ENCODE measurements at places on chromosomes 13 and 19.
A peak's percentile ranks its signal among the peaks of the same experiment; 100 is the strongest.

DNA sequence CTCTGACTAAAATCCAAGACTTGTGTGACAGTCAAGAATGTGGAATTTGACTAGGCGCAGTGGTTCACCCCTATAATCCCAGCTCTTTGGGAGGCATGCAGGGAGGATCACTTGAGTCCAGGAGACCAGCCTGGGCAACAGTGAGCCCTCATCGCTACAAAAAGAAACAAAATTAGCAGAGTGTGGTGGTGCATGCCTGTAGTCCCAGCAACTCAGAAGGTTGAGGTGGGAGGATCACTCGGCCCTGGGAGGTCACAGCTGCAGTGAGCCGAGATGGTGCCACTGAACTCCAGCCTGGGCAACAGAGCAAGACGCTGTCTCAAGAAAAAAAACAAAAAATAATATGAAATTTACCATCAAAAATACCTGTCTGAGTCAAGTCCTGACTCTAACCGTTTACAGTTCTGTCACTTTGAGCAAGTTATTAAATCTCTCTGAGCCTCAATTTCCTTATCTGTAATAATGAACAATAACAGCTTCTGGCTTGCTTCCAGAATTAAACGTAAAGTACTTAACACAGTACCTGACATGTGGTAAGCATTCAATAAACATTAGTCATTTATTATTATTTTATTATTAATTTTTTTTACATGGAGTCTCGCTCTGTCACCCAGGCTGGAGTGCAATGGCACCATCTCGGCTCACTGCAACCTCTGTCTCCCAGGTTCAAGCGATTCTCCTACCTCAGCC lies 204.6 kb upstream of the TSC22D1 start:
- no peak for DNase-seq

GRCh38 chr19:8438236-8438635 lies 6.5 kb upstream of the HNRNPM start:
- DNase-seq: no peak

- no peak for DNase-seq
These were observed 21.6 kb downstream of the RAB20 start for GRCh38 chr13:110539894-110540293.

DNA sequence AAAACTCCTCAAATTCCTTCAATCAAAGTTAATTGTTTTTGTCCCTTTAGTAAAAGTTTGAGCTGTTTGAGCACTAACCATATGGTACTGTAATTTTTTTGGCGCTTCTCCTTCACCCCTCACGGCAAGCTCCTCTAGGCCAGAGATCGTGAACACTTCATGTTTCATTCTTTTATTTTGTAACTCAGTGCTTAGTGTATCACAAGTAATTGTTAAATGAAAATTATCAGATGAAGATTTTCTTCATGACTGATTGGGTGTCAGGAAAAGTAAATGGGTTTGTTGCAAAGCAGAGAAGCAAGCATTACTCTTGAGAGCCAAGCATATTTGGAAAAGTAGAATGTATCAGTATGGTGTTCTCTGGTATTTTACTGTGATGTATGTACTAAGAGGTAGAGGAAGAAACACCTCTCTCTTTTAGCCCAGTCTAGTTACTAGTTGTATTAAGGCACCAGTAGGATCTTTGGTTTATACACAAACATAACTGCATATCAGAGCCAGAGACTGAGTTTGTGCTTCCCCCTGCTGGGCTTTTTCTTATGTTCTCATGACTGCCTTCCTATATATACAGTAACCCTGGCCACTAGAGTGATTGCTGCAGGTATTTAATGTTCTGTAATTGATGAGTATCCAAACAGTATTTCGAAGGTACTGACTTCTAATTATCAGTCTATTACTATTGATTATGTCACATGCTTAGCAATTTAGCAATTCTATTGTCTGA lies 202.3 kb upstream of the KLHL1 start:
- DNase-seq: no peak

DNA sequence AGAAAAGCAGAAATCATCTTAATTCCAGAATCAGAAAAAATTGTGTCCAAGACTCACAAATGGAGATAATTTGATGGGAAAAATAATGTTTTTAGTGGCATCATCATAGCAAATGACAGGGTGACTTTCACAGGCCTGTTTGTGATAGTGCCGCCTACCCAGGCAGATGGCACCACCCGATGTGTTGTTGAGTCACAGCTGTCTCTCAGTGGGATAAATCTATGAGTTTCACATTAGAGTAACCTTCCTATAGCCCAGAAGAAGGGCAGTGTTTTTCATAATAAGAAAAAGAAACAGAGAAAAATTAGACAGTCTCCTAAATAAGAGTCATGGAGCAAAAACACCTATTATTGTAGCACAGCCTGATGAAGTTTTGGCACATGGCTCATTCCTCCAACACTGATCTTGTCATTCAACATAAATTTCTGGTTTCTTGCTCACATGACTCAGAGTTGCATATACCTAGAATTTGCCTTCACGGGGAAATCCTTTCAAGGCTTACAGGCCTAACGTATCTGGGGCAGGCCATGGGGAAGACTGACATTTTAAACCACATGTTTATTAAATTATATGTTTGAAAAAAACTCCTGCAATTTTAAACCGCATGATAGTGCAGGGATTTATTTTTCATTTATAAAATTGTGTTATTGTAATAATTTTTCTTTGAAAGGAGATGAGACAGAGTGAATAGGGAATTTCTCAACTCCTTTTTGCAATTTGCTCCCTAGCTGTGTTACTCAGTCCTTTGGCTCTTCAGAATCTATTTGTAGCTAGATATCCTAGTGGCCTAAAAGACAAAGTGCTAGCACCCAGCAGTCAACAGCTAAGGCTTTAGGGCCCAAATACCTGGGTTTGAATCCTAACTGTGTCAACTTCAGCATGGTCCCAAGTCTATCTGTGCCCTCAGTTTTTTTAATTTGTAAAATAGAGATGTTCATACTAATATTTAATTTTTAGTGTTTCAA lies 393.7 kb downstream of the NDFIP2 start:
- DNase-seq: no peak

GRCh38 chr19:14337510-14337909 lies 43.7 kb upstream of the ADGRE5 start:
- DNase-seq: peak; percentile 45

- DNase-seq: no peak
These were observed 77.5 kb downstream of the FNDC3A start for GRCh38 chr13:49053215-49053614.

DNA sequence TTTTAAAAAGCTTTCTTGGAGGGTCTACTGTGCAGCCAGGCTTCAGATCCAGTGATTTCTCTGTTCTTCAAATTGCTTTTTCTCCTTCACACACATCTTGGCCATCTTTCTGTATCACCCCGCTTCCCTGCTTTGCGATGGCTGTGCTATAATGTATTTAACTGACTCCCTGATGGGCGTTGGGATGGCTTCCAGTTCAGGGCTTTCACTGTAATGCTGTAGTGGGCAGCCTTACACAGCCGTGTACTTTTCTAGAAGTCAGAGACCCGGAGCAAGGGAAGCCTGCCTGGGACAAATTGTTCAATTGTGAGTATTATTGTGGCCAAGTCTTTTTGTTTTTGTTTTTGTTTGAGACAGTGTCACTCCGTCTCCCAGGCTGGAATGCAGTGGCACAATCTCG lies 19.4 kb upstream of the PAK4 start:
- DNase-seq: no peak

DNA sequence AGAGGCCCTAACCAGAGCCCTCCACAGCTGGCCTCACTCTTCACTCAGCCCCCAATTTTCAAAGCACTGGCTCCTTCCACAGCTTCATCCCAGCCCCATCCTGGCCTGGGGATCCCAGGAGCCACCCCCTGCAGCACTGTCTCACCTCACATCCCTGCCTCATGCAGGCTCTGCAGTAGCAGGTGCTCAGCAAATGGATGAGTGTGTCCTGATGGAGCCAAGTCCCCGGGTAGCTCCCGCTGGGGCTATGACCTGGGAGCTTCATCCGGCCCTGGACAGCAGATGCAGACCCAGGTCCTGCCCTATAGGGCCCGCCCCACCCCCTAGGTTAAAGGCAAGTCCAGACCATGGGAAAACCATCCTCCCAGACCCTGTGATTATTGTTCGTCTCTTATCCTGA lies 143.2 kb upstream of the ZNF507 start:
- no peak for DNase-seq

- no peak for DNase-seq
These were observed 43.0 kb downstream of the DIAPH3 start for GRCh38 chr13:60120617-60121336.

DNA sequence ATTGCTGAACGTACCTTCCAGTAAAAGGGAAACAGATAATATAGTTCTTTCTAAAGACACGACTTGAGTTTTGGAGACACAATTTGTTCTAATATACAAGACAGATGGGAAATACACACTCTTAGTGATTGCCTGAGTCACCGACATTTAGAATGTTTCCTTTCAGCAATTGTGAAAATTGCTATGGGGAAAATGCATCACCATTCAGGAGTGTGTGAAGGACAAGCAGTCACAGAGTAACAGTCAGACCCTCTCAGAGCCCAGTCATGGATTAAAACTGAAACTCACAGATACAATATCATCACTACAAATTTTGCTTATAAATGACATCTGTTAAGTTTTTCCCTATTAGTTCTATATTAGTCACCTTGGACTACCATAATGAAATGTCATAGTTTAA lies 286.1 kb downstream of the SPRY2 start:
- DNase-seq: no peak

DNA sequence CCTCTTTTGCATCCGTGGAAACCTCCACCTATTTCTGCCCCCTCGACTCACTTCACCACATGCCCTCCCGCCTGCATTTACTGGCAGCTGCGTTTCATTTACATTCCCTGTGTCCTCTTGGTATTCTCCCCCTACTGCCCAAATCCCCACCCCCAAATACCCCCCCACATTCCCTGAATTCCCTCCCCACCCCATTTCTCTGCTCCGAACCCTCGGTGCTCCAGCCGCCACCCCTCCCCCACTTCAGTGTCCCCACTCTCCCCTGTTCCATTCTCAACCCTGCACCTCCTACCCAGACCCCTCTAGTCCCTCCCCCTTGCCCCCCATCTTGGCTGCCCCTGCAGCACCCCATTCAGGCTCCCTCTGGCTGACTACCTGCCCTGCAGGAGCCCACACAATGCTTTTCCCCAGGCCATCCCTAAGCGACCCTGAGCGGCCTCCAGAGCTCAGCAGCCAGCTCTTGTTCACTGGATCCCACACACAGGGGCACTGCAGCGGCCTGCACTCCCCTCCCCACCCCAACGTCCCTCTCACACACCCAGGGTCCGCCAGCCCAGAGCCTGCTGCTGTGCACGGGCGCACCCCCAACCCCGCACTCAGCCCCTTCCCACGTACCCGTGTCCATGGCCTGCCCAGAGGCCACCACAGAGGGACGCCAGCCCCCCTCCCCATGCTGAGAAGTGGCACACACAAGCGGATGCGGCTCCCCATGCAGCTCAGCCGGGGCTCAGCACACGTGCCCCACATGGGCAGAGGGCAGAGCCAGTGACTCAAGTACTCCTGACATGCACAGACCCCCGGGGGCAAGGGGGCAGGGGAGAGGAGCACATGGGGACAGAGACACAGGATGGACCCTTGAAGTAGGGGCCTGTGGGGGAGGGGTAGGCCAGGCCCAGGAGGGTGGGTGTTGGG lies 26.3 kb downstream of the SHANK1 start:
- no peak for DNase-seq
